ENCODE measurements at places on chromosomes 16 and 17. TPM values are rescaled to one million over a fixed set of nuclear protein-coding genes. Genes with fewer than 3 reads are reported as not detected.

DNA sequence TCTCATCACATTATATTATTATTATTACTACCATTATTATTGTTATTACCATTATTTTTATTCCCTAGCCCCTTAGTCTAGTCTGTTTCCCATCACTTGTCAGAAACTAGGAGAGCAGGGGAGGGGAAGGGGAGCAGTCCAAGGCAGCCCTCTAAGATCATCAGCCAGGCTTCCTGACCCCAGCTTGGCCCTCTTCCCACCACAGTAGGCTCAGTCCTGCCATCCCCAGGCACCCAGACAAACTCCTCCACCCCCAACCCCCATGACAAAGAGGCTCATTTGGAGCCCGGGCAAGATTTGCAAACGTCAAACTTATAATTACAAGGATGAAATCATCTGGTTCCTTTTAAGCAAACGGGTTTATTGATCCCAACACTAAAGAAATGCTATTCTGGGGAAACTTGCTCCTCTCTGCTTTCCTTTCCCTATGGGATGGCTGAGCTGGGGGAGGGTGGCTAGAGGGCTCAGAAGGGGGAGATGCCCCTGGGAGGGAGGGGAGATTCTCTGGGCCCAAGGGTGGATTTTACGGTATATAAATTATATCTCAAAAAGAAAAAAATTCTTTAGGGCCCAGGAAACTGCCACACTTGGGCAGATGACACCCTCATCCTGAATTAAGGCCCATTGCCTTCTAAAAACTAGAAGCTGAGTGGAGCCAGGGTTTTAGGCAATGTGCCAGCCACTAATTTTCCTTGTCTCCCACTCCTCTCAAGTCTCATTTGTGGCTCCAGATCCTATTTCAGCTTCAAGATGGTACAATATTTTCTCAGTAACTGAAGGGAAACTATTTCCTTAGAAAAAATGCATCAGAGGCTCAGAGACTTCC is 4.4 kb upstream of the CBFB start:
- no peak for DNase-seq

DNA sequence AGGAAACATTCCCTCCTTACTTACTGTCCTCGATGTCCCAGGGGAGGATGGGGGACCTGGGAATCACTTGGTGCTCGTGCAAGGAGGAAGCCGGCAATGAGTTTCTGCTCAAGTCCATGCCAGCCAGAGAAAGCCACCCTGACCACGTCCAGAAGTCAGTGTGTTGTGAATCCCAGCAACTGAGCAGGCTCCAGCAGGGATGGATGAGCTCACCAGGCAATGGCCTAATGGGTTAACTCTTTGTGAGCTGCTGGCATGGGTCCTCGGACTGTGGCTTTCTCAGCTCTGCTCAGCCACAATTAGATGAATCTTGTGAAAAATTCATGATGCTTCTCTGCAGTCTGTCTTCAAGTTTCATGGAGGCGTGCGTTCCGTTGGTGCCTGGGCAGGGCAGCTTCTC is at the start of gene PIRT:
Gene PIRT, minus strand, starts transcription at position 167 of the 400 bp plus-strand sequence. CDS start 12,442 bp downstream, outside the sequence.
- no peak for DNase-seq

The ARHGAP44 gene
- 22.5 TPM for total RNA-seq

The CACNG5 gene
- total RNA-seq, result not detected

All from omental fat pad (tissue), 4 donors.